ENCODE measurements at places on chromosomes 6 and 20.

GRCh38 chr20:63700199-63701050 lies 4.0 kb downstream of the TNFRSF6B start:
- DNase-seq, result no peak

DNA sequence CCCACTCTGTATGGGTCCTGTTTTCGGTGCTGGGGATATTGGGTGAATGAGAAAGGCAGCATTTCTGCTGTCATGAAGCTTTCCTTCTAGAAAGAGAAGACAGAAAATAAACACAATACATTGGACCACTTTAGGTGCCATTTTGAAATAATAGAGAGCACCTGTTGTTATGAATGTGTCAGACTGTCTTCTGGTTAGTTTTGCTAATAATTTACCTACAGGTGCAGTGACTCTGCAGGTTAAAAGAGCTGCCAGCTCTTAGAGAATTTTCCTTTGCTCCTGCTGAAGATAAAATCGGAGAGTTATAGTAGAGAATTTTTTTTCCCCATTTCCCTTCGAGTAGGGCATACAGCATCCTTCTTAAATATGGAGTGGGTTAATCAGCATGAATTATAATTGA lies 21.9 kb upstream of the GCLC start:
- DNase-seq, result no peak

DNA sequence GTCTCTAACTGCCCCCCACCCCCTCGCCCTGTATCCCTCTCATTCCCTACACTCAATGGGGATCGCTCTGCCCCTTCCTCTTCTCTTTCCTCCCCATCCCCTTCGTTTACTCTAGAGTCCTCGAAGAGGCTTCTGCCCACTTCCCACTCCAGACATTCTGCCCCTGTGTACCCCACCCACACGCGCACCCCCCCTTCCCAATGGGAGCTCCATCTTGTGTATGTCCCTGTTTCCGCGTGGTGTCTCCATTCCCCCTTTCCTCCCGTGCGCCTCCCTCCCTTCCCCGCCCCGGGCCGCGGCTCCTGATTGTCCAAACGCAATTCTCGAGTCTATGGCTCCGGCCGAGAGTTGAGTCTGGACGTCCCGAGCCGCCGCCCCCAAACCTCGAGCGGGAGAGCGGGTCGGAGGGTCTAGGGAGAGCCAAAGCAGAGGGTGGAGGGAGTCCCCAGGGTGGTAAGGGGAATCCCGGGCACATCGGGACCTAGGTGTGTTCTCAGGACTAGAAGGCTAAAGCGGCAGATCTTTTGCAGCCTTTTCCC lies 679 bp upstream of the RING1 start:
- peak; percentile 34 for DNase-seq

DNA sequence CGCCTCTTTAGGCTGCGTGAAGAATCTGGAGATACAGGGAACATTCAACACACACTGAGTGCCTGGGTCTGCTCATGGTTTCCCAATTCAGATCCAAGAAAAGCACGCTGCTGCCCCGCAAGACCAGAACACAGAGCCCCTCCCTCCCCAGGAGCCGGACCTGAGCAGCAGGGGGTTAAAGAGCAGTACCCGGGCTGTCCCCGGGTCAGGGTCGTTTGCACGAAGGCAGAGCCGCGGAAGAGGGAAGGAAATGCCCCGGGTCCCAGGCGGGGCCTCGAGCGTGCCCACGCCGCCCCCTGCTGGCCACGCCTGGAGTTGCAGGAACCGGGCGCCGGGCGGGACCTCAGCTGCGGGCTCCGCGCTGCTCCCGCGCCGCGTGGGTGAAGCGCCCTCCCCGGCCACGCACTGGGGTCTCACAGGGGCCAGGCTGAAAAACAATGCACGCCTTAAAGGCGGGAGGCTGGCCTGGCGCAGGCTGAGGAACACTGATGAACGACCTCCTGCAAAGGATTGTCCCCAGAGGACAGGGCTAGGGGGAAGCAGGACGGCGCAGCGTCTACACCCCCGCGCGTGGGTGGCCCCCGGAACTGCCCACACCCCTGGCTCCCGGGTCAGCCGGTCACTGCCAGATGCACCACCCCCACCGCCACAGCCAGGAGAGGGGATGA lies 48.9 kb downstream of the ANKRD60 start:
- peak; percentile 40 for DNase-seq

- no peak for DNase-seq
Measured at GRCh38 chr6:137823826-137824555, 43.1 kb upstream of the TNFAIP3 start.

- no peak for DNase-seq
Measured at GRCh38 chr20:59829786-59830664, 103.4 kb downstream of the SYCP2 start.

GRCh38 chr6:38171997-38172738 lies 352.6 kb downstream of the ZFAND3 start:
- DNase-seq, result no peak

GRCh38 chr20:10590950-10591671 lies 82.7 kb downstream of the JAG1 start:
- peak; percentile 76 for DNase-seq

- no peak for DNase-seq
Measured at GRCh38 chr6:116115781-116116180, 10.2 kb downstream of the COL10A1 start.

DNA sequence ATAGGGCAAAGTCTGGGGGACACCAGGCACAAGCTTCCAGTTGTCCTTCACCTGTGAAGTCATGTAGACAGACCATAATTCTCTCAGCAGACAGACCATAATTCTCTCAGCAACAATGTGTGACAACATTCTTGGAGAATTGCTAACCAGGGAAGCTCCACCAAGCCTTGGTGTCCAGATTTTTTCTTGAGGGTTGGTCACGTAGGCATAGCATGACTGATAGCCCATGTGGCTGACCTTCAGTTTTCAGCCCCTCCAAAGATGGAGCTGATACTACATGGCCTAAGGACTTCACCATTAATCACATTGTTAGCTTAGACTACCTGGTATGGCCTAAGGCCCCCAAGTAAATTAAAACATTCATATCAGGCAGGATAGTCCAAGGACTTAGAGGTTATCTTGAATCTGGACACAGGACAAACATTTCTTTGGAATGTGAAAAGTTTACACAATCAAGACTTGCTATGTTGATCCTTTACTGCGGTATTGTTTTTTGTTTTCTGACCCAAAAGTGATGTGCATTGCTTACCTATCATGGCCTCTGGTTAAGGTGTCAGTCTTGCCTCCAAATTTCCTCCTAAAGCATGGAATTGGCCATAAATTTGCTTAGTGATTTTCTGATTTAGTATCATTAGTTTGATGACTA lies 76.9 kb downstream of the CEP57L1 start:
- DNase-seq, result no peak

DNA sequence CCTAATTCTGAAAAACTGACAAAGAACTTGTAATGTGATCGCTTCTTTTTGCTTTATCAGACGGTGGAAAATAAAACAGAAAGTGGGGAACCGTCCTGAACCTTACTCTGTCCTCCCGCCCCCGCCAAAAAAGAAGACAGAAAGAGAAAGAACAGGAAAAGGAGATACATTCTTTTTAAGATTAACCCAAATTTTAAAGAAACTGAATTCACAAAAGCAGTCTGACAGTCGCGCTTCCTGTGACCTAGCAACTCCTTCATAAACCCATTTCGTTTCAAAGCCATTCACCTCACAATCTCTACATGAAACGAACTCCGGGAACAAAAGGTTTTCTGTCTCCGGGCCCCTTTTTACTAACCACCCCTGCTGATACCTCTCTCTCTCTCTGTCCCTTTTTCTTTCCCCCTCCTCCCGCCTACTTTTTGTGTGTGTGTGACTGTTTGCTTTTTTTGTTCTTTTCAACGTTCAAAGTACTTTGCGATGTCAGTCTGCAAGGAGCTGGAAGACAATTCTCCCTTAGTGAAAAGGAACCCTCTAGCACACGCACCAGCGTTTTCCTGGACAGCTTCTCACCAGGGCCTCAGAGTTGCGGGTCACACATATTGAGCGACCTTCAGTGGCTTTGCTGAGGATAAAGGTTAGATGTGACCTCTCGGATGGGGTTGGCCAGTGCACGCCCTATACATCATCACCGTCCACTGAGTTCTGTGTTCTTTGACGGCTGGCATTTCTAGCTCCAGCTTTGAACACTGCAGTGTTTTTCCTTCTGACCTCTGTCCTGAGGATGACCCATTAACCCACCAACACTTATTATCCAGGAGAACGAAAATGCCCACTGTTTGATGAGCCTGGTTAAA lies 530 bp upstream of the NEDD9 start:
- no peak for DNase-seq

DNA sequence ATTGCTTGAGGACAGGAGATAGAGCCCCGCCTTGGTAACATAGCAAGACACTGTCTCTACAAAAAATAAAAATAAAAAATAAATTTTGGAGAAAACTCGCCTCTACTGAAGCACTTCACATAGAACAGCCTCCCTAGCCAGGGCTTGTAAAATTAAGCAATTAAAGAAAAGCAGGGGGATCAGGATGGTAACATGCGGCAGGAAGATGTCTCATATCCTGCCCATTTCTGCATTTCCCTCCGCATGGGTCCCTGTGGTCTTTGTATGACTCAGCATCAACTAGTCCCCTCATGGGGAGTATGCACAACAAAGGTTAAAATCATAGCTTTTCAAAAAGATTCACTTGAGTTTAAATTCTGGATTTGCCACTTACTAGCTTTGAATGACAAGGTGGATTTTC lies 379.0 kb downstream of the EPHA7 start:
- DNase-seq, result no peak

GRCh38 chr20:43915211-43916072 lies 790 bp downstream of the TOX2 start:
- no peak for DNase-seq

- peak; percentile 9 for DNase-seq
Measured at GRCh38 chr6:42453654-42454427, 2.1 kb upstream of the TRERF1 start.

- no peak for DNase-seq
Measured at GRCh38 chr6:125097186-125097585, 56.4 kb upstream of the TPD52L1 start.

DNA sequence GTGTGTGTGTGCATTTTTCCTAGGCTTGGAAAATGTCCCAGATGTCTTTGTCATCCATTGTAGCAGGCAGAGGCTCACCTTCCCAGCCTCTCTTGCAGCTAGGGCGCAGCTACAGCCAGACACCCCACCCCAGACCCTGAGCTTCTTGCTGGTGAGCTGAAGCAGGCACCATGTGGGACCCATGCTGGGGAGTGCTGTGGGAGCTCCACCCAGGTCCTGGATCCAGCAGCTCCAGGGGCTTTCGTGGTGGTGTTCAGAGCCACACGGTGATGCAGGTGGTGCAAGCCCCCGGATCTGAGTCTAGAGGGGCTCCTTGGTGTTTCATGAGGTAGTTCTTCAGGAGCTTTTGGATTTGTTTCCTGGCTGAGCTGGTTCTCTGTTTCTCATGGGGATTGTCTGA lies 56.0 kb upstream of the ZFP64 start:
- no peak for DNase-seq

DNA sequence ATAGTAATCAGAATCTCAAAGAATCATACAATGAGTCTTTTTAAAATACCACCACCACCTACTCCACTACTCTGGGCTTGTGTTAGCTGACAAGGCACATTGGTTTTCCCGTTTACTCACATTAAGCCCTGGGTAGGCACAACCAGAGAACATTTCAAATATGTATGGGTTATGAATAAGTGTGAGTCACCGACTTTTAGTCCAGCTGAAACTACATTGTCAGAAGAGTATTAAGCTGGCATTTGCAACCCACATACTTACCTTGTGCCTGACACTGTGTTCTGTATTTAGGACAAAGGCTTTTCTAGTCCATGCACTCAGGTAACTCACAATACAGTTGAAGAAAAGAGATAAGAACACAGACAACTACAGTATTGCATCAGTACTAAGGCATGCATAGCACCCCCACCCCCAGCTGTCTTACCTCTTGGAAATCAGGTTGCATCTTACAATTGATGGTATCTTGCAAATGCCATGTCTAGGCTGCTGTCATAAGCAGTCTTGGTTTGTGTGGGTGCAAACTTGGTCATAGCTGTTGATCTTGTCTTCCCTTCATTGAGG lies 40.3 kb upstream of the AHI1 start:
- DNase-seq, result peak; percentile 81

DNA sequence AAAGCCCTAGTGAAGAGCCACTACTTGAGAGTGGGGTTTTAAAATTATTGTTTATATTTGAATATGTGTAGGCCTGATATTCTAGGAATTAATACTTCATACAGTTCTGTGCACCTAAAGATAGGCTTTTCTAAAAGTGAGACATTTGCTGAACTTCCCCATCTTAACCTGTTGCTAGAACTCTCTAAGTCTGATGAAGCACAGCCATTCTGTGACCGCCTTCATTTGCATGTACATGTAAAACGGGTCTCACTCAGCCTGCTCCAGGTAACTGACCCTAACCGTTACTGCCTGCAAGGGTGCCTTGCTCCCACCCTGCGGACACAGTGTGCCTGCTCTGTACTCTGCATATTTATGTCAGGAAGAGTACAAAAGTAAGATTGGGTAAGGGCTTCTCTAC lies 44.3 kb upstream of the IRF4 start:
- no peak for DNase-seq

DNA sequence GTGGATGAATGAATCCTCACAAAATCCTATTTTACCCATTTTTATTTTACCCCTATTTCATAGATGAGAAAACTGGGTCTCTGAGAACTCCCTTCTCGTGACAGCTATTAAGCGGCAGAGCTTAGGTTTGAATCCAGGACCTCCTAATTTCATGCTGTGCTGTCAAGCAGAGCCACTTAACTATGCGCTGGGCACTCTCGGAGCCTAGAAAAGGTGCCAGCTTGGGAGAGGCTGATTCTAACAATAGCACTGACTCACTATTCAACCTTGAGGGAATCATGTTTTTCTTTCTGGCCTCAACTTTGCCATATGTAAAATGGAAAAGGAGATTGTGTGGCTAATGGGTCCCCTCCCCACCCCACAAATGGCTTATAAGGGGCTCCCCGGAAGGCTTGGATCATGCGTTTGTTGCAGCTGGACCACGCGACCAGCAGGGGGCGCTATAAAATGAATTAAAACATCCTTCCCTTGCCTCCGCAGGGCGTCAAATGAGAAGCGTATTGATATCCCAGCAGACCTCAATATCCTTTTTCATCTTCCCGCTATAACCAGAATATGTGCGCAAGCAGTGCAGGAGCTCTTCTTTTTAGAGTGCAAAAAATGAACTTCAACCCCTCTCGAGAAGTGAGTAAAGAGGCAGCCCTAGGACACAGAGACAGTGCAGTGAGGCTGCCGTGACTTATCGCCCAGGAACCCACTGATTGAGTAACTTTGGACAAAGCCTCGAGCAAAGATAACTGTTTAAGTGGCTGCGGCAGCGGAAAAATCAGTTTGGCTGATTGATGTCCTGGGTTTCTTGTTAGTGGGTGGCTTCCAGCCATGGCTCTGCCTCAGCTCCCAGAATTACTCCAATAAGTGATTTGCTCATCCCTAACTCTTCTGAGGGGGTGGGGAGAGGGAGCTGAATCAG lies 12.8 kb upstream of the PDYN start:
- peak; percentile 43 for DNase-seq

DNA sequence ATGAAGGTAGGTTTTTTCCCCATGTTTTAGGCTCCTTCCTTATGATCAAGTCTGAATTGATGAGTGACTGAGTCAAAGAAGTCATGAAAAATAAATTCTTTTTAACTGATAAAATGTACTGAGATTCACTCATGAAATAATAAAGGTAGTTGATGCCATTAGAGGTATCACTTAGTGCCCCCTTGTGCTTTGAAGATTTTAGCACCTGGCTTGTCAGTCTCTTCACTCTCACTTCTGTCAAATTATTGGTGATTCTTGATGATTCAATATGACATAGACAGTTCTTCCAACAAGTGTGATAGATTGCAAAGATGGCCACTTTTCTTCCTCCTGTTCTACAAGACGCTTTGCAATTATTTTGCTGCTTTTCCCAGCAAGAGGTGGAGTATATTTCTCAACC lies 4.2 kb upstream of the DLK2 start:
- no peak for DNase-seq

- no peak for DNase-seq
Measured at GRCh38 chr6:111551521-111552231, 54.0 kb downstream of the TRAF3IP2 start.

Measured in MCF 10A (cell line).